ENCODE measurements at places on chromosomes 4 and X.

DNA sequence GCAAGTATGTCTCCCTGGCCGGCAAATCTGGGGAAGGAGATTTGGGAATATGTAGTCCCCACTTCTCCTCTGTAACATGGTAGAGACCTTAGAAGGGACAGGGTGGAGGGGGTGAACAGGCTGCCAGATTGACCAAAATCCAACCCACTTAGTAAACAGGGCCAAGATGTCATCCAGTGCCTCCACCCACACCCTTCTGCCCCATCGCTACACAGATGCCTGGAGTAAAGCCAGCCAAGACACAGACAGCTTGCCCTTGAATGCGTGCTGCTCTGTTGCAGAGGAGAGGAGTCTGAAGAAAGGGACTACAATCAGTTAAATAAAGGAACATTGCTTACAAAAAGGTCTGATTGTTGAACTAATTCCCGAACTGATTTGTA lies 160.1 kb upstream of the LDB2 start:
- no peak for DNase-seq

DNA sequence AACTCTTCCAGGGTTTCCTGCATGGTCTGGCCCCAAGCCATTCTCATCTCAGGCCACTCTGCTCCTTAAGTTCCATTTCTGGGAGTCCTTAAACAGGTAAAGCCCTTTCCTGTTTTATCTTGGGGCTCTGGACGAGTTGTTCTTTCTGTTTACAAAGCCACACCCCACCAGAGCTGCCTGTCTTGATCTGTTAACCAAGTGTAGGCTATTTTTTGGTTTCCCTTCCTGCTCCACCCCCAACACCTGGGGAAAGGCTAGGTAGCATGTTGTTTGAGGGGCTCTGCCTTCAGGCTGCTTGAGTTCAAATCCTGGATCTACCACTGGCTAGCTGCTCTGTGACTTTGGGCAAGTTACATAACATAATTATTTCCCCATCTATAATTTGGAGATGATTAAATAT lies 40.0 kb downstream of the ERVMER34-1 start:
- no peak for DNase-seq

GRCh38 chr4:15427161-15427560 lies 672 bp upstream of the C1QTNF7 start:
- DNase-seq, result no peak

DNA sequence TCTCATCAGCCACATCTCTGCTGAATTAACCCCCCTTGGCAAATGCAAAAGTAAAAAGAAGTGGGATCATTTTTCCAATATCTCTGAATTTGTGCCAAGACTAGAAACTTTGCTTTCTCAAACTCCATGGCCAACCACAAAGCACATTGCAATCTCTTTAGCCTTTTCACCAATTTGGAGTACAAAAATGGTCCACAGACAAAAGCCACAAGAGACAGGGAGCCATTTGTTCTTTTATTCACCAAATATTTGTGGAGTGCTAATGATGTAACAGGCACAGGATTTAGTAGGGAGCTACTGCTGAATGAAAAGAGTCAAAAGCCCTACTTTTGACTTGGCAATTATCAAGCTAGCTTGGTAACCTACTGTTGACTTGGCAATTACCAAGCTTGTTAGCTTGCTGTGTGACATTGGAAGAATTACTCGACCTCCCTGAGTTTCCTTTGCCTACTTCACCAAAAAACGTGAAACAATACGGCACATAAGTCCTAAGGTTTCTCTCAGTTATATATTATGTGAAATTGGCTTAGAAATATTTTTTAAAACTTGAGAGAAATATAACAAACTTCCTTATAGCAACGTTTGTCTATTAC lies 97.1 kb upstream of the KLF3 start:
- DNase-seq, result no peak

DNA sequence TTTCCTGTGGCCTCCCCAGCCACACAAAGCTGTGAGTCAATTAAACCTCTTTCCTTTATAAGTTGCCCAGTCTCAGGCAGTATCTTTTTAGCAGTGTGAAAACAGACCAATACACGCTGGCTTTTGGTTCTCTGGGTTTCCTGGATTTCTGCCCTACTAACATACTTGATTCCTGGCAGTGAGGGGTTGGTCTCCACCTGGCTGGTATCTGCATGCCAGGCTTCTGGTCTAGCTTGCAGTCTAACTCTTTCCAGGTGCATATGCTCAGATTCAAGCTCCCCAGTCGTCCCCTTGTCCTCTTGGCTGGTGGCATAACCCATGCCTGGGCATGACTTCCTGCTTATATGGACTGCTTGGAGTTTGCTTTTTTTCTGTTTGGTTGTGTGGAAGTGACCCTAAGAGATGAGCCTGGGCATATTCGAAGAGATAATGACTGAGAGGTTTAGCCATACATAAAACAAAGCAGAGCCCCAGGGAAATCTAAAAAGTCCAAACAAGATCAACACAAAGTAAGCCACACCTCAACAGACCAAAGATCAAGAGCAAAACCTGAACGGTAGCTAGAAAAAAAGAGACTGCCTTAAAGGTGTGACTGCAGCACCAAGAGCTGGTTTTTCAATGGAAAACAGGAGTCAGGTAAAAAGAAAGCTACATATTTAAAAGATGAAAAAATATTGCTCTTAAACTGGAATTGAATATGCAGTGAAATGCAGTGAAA lies 102.1 kb upstream of the STS start:
- DNase-seq, result no peak

- no peak for DNase-seq
Observed at GRCh38 chrX:30153175-30153880, 62.0 kb upstream of the MAGEB2 start.

DNA sequence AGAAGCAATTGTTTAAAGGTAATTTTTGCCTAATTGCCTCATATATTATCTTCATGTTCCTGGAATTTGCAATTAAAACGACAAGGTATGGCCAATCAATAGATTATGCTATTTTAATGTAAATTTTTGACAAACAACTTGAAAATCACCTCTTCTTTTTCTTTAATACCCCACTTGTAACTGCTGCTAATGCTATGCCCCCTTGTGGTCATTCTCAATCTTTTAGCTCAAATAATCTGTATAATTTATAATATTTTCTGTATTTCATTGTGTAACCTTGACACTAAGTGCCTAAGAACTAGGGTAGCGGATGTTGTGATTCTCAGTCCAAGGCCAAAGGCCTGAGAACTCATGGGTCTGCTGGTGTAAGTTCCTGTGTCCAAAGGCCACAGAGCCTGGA lies 831.7 kb upstream of the POU3F4 start:
- no peak for DNase-seq

DNA sequence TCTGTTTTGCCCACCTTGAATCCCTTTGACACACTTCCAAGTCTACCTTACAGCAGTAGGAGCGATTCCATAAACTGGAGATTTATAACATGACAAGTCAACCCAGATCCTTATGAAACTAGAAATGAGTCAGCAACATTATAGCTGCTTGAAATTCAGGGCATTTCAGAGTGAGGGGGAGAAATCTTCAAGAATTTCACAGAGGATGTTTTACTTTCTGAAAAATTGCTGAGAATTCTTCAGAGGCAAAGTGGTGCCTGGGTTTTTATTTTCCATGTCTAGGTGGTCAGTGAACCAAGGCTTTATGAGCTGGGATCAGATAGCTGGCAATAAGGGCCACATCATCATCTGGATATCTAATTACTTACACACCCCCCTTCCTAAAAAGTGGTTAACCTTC lies 119.8 kb downstream of the PPARGC1A start:
- no peak for DNase-seq

- no peak for DNase-seq
Observed at GRCh38 chr4:39166177-39166576, 16.2 kb upstream of the WDR19 start.

- no peak for DNase-seq
Observed at GRCh38 chr4:154124539-154125255, 335.8 kb upstream of the SFRP2 start.

- DNase-seq, result no peak
Observed at GRCh38 chrX:14051416-14051815, 21.7 kb upstream of the GEMIN8 start.

- DNase-seq, result no peak
Observed at GRCh38 chr4:38117591-38117990, 157.4 kb downstream of the PTTG2 start.

GRCh38 chr4:80015407-80016189 lies 57.4 kb downstream of the ANTXR2 start:
- DNase-seq, result no peak

DNA sequence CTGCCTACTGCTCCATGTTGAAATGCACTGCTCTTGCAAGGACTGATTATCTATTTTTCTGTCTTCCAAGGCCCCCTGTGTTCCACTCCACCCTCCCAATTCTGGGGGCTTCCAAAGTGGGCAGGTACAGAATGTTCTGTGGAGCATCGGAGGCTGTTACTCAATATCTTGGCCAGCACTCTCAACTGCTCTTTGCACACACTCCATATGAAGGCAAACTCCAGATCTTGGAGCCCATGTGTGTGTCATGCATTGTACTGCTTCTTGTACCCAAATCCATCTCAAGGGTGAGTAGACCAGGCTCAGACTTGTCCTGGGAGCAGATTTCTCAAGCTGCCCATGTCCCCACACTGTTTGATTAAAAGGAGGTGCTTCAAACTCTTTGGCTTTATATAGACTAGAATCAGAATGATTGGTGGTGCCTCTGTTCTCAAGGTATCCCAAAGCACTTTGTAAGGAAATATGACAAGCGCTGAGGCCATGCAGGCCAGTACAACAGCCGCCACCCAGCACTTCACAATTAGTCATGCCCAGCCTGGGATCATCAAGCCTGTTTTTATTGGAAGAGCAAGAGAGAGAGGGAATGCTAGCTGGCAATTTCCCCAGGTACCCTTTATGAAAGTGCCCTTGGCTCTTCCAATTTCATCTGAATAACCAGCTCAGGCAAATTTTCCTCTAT lies 44.3 kb downstream of the AR start:
- DNase-seq, result no peak

DNA sequence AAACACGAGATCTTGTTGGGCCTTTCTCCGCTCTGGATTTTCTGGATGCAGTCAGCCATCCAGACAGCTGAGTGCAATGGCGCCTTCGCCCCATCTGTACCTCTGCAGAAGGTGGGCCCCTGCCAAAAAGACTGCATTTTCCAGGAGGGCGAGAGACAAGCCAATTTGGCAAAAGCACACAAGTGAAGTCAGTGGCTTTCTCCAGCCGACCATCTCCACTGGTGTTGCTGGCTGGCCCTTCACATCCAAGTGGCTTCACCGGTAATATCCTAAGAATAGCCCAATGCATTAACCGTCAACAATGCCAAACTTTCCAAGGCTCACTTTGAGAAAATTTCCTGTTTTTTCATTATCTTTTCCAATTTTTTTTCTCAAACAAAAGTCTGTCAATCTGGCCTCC lies 96.2 kb upstream of the MXRA5 start:
- no peak for DNase-seq
